ENCODE measurements at places on chromosomes 7 and 10. TPM values are rescaled to one million over a fixed set of nuclear protein-coding genes. Genes with fewer than 3 reads are reported as not detected.

DNA sequence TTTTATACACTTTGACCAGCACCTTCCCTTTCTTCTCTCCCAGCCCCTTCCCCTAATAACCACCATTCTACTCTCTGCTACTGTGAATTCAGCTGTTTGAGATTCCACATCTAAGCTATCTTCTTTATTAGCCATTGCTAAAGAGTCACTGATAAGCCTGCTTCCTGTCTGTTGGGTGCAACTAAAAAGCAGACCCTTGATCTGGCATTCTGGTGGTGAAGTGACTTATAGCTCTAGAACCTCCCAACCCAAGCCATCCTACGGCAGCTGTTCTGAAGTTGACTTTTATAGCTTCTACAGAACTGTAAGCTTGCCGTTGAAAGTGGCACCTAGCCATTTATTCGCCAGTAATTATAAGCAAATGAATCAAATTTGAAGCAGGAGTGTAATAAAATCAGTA, 105.6 kb downstream of the AHR start:
- no peak for DNase-seq

DNA sequence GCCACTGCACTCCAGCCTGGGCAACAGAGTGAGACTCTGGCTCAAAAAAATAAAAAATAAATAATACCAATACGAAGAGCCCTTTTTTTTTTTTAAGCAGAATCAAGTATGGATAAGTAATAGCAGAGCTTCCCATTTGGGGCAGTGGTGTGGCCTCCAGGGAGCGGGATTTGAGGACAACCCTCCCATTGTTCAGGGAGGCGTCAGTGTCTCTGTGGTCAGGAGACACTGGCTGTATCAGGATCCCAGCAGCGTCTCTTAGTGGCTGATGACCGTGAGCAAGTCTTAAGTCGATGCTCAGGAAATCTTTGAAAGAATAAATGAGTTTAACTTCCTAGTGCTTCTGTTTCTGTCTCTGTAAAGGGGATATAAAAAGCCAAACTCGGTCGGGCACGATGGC, 25.2 kb upstream of the SH2B2 start:
- no peak for DNase-seq

ATP6V0E2 gene
- total RNA-seq = 19.8 TPM

RPEL1 gene
- total RNA-seq = not detected

LRRN3 gene
- total RNA-seq = 1.1 TPM

- DNase-seq = no peak
These were observed 76.6 kb downstream of the GPR37 start for GRCh38 chr7:124688991-124689390.

DNA sequence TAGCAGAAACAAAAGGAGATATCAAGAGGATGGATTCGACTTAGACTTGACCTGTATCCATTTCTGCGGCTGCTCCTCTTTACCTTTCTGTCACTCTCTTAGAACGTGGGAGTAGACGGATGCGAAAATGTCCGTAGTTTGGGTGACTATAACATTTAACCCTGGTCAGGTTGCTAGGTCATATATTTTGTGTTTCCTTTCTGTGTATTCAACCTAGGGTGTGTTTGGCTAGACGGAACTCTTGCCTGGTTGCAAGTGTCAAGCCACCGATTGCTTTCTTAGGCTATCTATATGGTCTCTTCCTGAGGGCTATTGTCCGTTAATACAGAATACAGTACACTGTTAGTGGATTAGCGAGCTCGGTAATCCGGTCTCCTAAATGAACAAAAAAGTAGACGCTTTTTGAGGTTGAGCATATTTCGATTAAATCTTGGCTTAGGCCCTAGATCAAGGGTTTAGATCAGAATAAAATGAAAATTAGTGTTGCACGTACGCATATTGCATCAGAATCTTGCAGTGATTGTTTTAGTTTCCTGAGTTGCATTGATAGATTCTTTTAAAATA, 1.2 kb downstream of the PTEN start:
- DNase-seq = peak; percentile 65

DNA sequence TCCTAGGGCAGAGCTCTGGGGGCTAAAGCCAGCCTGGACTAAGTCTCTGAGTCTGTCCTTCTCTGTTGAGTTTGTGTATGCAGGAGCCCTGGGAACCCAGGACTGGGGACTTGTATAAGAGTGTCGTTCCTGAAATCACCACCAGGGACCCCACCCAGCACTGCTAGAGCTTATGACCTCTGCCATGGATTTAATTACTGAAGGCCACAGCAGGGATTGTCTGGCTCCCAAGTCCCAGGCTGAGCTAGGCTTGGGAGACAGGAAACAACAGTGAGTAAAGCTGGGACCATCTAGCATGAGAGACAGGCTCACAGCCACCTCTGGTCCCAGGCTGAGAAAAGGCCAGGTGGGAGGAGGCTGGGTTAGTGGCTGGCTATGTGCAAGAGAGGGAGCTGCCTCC, 1.4 kb upstream of the TSPAN15 start:
- DNase-seq = peak; percentile 55

OPN1SW gene
- not detected for total RNA-seq

- DNase-seq = peak; percentile 65
These were observed 9.0 kb downstream of the SKIDA1 start for GRCh38 chr10:21516242-21517131.

DNA sequence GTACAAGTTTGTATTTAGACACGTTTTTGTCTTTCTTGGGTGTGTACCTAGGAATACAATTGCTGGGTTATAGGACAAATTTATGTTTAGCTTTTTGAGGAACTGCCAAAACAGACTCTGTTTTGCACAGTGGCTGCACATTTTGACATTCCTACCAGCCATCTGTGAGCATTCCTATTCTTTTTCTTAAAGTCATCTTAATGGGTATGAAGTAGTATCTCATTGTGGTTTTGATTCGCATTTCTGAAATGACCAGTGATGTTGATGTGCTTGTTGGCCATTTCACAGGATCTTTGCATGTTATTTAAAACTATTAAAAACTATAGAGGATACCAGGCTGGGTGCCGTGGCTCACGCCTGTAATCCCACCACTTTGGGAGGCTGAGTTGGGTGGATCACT, 32.6 kb upstream of the IL15RA start:
- DNase-seq = no peak

BLNK gene
- 38.8 TPM for total RNA-seq

GRCh38 chr10:1736972-1737221, 428 bp downstream of the ADARB2 start:
- DNase-seq = no peak

DNA sequence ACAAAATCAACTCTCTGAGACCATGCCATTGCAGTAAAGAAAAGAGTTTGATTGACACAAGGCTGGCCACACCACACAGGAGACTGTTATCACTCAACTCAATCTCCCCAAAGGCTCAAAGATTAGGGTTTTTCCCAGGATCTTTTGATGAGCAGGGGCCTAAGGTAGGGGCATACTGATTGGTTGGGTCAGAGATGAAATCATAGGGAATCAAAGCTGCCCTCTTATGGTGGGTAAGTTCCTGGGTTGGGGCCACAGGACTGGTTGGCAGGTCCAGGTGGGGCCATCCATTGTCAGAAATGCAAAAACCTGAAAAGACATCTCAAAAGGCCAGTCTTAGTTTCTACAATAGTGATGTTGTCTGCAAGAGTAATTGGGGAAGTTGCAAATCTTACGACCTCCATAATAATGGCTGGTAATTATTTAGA, 91.6 kb downstream of the AKR1D1 start:
- no peak for DNase-seq

- no peak for DNase-seq
These were observed 44.5 kb upstream of the HSPB1 start for GRCh38 chr7:76257973-76258372.

- peak; percentile 82 for DNase-seq
These were observed 3.9 kb upstream of the PAX2 start for GRCh38 chr10:100741378-100742075.

GRCh38 chr7:41738806-41739205, 35.9 kb upstream of the INHBA start:
- DNase-seq = no peak

DNA sequence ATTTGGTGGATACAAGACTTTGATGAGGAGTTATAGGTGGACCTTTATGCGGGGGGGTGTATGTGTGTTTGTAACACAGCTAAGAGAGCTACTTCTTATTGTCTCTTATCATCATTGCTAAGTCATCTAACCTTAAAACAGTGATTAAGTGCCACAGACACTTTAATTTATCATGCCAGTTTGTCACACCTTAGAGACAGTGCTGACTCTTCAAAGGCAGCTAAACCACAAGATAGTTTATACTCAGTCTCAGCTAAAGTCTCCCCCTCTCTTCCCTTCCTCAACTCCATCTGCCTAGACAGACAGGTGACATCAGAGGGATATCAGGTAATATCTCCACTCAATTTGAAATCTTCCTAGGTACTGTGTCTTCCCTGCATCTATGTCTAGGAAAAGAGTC, 42.2 kb downstream of the MYPN start:
- no peak for DNase-seq

- DNase-seq = no peak
These were observed 28.3 kb upstream of the PLPP4 start for GRCh38 chr10:120428754-120429153.

ITIH5 gene
- 13.1 TPM for total RNA-seq

GRCh38 chr10:62463364-62463763, 89.2 kb downstream of the ZNF365 start:
- DNase-seq = no peak

DNA sequence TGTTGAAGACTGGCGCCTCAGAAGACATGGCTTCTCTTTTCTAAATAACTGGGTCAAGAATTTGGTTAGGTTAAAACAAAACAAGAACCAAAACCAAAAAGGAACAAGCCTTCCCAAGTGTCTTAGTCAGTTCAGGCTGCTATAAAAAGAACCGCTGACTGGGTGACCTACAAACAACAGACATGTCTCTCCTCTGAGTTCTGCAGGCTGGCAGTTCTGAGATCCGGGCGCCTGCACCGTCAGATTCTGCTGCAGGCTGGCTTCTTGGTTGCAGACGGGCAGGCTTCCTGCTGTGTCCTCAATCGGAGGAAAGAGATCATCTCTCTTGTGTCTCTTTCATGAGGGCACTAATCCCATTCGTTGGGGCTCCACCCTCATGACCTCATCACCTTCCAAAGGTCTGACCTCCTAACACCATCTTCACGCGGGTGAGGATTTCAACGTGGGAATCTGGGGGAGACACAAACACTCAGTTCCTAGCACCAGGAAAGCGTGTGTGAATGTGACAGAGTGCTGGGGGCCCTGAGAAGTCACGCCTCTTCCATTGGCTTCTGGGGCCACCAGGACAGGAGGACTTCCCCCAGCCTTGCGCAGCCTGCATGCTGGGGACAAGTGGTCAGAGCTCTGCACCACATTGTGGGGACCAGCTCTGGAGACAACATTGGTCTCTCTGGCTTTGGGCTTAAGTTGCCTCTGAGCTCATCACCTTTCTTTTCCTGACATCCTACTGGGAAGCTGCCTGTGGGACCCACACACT, 63.1 kb downstream of the ASB13 start:
- DNase-seq = no peak

PRKG1 gene
- total RNA-seq = 14.8 TPM

DNA sequence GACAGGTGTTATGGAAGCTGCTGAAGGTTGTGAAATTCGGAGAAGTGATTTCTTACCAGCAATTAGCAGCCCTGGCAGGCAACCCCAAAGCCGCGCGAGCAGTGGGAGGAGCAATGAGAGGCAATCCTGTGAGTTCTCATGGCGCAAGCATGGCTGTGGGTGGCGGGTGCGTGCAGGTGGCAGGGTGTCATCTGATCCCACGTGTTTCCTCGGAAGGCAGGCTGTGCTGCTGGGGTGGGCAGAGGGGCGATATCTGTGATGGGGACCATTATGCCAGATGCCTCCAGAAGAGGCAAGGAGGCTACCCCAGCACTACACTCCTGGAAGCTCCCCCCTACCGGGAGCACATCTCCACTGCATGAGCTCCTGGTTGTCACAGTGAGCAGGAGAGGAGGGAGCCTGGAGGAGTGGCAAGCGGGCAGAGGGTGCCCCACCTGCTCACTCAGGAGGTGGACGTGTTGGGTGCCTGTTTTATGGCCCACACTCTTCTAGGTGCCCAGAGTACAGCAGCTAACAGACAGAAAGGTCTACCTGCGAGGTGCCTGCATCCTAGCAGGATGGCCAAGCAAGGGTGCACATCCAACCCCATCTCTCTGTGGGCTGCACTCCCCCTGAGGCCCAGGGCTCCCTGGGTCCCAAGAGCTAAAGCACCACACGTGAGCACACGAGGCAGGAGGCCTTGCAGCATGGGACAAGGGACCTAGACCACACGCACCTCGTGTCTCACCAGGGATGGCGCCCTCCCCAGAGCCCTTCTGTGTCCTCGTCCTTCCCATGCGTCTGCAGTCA, 204.7 kb downstream of the EBF3 start:
- no peak for DNase-seq

DNA sequence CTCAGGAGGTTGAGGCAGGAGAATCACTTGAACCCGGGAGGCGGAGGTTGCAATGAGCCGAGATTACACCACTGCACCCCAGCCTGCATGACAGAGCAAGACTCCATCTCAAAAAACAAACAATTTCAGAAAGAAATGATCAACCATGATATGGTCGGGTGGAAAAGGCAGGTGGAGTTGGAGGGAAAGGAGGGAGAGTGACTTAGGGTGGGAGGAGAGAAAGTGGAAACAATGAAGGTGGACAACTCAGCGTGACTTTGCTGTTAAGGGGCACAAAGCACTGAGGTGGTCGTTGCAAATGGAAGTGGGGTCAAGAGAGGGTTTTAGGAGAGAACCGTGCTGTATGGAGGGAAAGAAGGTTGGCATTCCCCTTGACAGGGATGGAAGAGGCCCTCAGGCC, 30.0 kb upstream of the FXYD4 start:
- no peak for DNase-seq

CYP3A7 gene
- total RNA-seq = not detected

- DNase-seq = no peak
These were observed 253.1 kb downstream of the PTEN start for GRCh38 chr10:88116481-88116880.

GRCh38 chr10:103481974-103482531, 3.0 kb upstream of the CALHM3 start:
- DNase-seq = no peak

DNA sequence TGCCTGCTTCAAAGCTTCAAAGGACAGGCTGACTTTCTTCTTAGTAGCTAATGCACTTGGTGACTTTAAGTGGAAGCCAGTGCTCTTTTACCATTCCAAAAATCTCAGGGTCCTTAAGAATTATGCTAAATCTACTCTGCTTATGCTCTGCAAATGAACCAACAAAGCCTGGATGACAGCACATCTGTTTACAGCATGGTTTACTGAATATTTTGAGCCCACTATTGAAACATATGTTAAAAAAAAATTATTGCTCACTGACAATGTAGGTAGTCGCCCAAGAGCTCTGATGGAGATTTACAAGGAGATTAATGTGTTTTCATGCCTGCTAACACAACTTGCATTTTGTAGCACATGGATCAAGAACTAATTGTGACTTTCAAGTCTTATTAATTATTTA, 258.2 kb upstream of the HGF start:
- no peak for DNase-seq

LRIT1 gene
- total RNA-seq = not detected

GRCh38 chr10:77791506-77791905, 135.0 kb downstream of the DLG5 start:
- DNase-seq = no peak

- no peak for DNase-seq
These were observed 306.4 kb upstream of the FZD1 start for GRCh38 chr7:90957883-90958282.

- no peak for DNase-seq
These were observed 541.0 kb upstream of the ADARB2 start for GRCh38 chr10:2278363-2278762.
